Activated CD4-positive, alpha-beta memory T cell treated with anti-CD3 and anti-CD28 coated beads for 36 hours (primary cell): ENCODE measurements at places on chromosomes 2 and 18. TPM values are rescaled to one million over a fixed set of nuclear protein-coding genes. Genes with fewer than 3 reads are reported as not detected.

The KIF3C gene
- total RNA-seq: 5.3 TPM

The HOXD13 gene
- total RNA-seq: not detected

The STK36 gene
- 15.9 TPM for total RNA-seq

The CRYGD gene
- total RNA-seq: not detected

The DSC3 gene
- not detected for total RNA-seq

The SLC5A7 gene
- total RNA-seq: not detected

The STON1 gene
- total RNA-seq: 1.2 TPM

The CDH19 gene
- total RNA-seq: not detected

The MTLN gene
- total RNA-seq: 78.8 TPM

DNA sequence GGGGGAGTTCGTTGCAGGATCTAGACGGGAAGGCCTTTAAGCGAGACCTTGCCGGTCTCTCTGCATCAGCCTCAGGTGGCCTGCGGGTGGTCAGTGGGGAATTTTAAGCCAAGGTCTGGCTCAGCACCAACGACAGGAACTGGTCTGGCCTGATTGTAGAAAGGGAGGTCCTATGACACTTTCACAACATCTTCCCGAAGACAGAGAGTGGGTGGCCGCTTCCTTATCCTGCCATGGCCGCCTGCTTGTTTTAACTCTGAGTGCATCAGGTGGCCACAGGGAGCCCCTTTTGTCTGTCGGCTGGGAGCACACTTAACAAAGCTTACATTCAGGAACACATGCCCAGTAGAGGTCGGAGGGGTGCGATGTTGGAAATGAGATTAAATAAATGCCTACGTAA is 363.7 kb upstream of the MYT1L start:
- DNase-seq: no peak

DNA sequence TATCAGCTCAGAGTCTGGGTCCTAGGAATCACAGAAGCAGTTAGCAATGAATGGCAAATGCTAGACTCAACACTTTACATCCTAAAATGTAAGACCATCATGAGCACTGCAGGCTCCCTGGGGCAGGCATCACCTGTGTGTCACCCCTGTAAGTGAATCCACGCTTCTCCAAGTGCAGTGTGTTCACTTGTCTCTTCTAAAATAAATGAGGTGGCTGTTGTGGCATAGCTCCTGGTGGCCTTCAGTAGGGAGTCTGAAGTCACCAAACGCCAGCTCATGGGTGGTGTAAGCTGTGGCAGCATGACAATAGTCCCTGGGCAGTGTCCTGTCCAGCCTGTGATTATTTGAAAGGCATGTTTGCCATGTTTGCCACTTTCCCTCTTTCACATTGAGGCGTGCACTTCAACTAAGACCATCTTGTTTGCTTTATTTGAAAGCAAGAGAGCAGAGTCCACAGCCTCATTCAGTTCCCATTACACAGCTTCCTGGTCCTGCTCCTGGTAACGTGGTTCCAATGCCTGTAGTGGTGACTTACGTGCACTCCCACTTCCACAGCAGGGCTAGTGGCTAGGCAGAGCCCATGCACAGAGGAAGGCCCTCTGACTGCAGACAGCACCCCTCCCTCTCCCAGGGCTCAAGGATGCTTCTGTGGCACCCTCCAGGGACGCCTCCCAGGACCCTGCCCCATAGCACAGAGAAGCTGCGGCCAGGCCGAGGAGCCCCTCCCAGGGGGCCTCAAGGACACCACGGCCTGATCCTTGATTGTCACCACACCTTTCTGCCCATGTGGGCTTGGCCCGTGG is 24.3 kb downstream of the COA5 start:
- no peak for DNase-seq

GRCh38 chr2:217108086-217108485 is 248.2 kb upstream of the TNP1 start:
- DNase-seq: no peak

GRCh38 chr2:201900362-201900761 is 94.0 kb downstream of the CDK15 start:
- no peak for DNase-seq

DNA sequence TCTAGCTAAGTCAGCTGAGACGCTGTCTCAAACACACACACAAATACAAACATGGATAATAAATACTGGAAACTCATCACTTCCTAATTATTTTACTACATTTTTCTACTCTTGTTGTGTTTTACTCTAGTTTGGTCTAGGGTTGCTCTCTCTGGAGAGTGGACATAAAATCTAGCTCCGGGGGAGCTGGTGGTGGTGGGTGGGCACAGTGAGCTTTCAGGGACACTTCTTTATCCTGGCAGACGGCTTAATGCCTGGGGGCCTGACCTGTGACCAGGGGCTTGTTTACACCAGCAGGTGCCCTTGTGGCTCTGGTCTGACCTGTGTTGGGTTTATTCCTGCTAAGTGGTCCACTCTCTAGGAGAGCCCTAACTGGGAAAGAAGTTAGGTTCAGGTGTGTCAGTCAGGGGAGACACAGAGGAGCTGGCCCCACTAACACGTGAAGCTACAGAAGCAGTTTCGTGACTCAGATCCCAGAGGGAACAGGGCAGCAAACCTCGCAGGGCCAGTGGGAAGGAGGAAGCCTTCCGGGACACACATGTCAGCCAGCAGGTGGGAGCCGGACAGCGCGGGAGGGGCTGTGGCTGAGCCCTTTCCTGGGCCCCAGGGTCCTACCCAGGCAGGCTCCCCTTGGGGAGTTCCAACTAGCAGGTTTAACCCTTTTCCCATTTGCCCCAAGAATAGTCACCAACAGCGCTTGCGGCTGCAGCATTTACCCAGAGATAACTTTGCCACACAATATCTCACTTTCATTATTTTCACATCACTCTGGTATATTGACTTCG is 22.5 kb upstream of the BOK start:
- no peak for DNase-seq

DNA sequence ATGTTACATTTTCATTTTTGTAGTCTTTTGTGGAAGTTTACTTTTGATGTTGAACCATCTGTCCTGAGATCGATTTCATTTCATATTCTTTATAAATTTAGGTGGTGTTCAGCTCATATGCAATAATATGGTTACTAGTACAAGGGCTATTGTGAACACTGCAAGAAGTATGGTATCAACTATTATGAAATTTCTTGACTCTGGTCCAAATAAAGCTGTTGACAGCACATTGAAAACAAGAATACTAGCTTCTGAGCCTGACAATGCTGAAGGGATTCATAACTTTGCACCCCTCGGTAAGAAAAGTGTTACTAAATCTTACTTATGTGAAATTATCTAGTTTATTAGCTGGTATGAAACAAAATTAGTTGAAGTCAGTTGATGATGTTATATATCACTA is 124.9 kb upstream of the TTC27 start:
- no peak for DNase-seq

DNA sequence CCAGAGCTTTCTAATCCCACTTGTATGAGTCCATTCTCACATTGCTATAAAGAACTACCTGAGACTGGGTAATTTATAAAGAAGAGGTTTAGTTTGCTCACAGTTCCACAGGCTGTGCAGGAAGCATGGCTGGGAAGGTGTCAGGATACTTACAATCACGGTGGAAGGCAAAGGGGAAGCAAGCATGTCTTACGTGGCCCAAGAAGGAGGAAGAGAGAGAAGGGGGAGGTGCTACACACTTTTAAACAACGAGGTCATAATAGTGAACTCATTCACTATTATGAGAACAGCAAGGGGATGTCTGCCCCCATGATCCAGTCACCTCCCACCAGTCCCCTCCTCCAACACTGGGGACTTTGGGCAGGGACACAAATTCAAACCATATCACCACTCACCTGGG is 67.8 kb downstream of the TTC32 start:
- DNase-seq: no peak

- DNase-seq: no peak
Measured at GRCh38 chr2:103860016-103860415, 993.9 kb upstream of the POU3F3 start.

GRCh38 chr2:129729011-129729410 is 250.5 kb upstream of the RAB6C start:
- no peak for DNase-seq

DNA sequence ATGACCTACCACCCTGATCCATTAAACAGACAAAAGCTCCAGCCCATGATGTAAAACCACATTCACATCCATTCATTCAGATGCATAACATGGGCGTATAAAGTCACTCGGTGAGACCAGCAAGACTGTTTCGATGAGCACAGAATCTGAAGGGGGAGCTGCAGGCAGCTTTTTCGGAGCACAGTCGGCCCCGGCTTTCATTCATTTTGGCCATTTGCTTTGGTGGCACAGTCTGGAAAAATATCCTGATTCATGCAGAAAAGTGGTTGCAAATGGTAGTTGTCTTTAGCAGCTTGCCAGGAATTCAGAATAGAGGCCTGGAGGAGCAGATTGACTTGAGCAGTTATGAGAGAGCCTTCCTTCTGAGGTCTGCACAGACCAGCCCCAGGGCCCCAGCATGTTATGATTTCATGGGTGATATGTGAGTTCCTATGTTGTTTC is 11.2 kb downstream of the ARID5A start:
- no peak for DNase-seq

DNA sequence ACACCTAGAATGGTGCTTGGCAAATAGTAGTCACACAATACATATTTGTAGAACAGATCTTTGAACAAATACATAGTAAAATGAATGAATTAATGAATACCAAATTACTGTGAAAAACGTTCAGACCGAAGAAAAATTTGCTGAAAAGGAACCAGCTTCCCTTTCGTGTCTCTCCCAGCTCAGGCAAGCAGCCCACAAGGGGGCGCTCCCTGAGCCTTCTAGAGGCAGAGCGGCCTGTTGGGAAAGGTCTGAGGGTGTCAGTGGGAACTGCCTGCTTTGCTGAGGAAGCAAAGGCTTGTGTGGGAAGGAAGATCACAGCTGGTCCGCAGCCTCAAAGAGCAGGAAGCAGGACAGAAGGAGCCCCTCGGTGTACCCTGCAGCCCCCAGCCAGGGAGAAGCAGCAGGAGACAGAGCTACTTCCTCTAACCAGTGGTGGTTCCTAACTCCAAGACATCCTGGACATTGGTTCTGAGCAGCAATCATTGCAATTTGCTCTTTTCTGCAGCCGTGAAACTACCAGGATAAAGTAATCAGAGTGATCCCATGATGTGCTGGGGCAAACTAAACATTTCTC is 231.1 kb downstream of the ANKRD30B start:
- peak; percentile 46 for DNase-seq

- no peak for DNase-seq
Measured at GRCh38 chr18:78330766-78331165, 648.9 kb upstream of the SALL3 start.

DNA sequence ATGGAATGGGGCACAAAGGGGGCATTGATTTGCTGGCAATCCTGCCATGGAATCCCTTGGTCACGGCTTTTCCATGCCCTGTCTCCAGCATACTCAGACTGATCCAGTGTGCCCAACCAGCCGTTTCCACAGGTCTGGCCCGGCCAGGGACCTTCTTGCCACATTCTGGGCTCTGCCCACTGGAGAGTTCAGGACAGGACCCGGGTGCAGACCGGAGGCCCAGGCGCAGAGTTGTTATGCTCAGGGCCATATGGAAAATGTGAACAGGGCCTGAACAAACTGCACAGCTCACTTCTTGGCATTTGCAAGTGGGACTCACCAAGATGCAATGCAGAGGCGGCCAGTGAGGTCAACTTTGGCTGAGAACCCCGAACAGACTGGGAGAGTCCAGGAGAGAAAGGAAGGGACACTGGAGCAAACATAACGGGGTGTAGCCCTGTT is 15.6 kb upstream of the ASAP2 start:
- no peak for DNase-seq

DNA sequence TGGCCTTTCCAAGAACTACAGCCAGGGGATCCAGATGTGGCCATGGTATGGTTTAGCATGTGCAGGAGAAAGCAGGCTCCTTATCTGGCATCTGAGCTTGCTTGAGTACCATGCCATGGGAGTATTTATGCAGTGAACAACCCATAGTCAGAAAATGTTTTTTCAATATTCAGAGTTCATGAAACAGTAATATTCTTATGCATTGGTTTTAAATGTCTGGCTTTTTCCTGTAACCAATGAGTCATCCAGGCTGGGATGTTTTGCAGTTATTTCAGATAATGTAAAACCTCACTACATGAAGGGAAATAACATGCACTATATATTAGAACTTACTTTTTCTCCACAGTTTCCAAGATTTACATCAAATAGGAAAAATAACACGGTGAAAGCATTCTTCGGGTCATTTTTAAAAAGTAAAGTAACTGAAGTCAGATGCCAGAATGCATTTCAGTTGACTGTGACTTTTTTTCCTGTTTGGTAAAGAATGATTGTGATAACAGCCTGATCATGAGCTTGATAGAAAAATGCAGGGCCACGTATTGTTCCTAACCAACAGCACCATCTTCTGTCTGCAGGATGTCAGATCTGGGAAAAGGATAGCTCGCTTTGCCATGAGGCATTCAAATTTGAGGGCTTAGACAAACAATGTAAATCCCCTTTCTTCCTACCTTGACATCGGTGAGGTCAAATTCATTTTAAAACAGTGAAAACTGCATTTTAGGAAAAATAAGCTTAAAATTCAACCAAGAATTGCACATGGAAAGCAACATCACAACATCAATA is 152.8 kb downstream of the DSC3 start:
- no peak for DNase-seq

GRCh38 chr18:62715759-62716615 is 646 bp downstream of the PHLPP1 start:
- peak; percentile 75 for DNase-seq

GRCh38 chr2:104620801-104621200 is 233.1 kb upstream of the POU3F3 start:
- DNase-seq: no peak

GRCh38 chr18:26004832-26005231 is 85.6 kb downstream of the SS18 start:
- no peak for DNase-seq

DNA sequence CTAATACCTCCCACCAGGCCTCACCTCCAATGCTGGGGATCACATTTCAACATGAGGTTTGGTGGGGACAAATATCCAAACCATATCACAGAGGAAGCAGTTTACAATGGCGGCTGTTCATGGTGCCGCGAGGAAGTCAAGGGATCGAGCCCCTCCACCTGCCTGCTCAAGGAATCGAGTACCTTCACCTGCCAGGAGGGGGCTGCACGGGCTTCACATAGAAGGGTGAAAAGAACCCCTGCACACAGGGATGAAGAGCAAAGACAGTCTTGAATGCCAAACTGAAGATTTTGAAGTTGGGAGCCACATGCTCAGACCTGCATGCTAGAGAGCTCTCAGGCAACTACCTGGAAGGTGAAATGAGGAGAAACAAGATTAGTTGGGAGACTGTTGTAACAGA is 110.3 kb downstream of the KCNF1 start:
- no peak for DNase-seq

DNA sequence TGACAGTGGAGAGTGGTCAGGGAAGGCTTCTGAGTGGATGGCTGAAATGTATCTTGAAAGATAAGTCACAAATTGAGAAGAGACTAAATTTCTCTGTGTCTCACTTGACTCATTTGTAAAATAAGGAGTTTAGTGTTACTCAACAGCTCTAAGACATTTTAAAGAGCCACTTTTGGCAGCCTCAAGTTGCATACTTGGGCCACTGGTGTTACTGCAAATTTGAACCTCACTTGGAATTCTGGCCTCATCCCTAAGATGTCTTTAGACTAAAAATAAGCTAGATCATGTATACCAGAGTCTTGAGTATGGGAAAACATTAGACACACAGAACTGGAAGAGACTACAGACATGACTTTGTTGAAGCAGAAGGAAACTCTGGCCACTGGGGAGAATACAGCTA is 4.5 kb upstream of the MTLN start:
- DNase-seq: no peak
